ENCODE measurements at places on chromosomes 16 and 17. TPM values are rescaled to one million over a fixed set of nuclear protein-coding genes. Genes with fewer than 3 reads are reported as not detected.

DNA sequence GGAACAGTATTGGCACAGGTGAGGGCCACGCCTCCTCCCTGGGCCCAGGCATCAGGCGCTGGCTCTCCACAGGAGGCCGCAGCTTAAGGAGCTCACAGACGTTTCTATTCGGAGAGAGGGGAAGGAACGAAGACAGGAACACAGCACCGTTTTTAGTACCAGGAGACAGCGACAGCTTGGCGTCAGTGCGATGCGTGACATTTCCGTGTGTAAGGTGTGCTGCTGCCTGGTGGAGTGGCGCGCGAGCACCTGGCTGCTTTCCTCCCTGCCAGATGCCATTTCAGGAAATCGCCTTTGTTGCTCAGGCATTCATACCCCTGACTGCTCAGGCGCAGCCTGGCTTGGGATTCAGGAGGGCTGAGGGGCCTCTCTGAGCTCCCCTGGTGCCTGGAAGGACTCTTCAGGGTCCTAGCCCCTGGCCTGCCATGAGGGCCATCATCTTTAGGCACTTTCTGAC lies 367.5 kb downstream of the CPPED1 start:
- DNase-seq: no peak

Gene PABPN1L
- total RNA-seq: not detected

- DNase-seq: no peak
Measured at GRCh38 chr17:28759256-28759865, 15.6 kb downstream of the TRAF4 start.

Gene MT1X
- total RNA-seq: 30.8 TPM

Gene PRKCB
- 108 TPM for total RNA-seq

Gene ANKRD40CL
- not detected for total RNA-seq

DNA sequence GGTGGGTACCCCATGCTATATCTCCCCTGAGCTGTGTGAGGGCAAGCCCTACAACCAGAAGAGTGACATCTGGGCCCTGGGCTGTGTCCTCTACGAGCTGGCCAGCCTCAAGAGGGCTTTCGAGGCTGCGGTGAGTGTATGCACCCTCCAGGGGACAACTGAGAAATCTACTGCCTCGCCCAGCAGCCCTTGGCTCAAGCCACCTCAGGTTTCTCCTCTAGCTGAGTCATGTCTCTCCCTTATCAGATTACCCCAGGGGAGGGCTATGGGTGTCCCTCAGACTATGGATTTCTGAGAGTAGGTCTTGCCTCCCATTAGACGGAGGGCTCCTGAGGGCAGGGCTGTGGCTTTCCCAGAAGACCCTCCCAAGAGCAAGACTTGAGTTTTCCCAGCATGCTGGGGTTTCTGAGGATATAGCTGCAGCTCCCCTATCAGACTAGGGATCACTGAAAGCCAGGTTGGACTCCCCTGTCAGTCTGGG lies 6.7 kb downstream of the NEK8 start:
- DNase-seq: no peak

GRCh38 chr17:77509599-77509998 lies 368.8 kb downstream of the SEC14L1 start:
- no peak for DNase-seq

DNA sequence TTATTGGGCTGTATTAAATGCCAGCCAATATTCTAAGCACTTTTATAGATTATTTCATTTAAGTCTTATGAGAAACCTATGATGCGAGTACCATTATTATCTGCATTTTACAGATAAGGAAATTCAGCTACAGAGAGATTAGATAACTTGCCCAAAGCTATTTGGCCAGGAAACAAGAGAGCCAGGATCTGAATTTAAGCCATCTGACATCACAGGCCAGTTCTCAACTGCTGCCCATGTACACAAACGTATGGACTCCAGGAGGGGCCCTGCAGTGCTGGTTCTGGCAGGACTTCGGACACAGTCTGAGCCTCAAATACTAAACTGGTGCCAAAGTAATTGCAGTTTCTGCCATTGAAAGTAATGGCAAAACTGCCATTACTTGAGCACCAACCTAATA lies 40.2 kb downstream of the CPPED1 start:
- DNase-seq: no peak

- peak; percentile 54 for DNase-seq
Measured at GRCh38 chr17:81711814-81712467, at the start of gene SLC25A10. TSS of gene SLC25A10 (plus strand) at chr17:81712284. CDS start at chr17:81712427, 143 bp downstream.

Gene HAGHL
- 10.3 TPM for total RNA-seq

Gene KRTAP4-9
- not detected for total RNA-seq

Gene EFCAB13
- 13.4 TPM for total RNA-seq

GRCh38 chr16:15779664-15780351 lies 77.0 kb downstream of the MYH11 start:
- no peak for DNase-seq

DNA sequence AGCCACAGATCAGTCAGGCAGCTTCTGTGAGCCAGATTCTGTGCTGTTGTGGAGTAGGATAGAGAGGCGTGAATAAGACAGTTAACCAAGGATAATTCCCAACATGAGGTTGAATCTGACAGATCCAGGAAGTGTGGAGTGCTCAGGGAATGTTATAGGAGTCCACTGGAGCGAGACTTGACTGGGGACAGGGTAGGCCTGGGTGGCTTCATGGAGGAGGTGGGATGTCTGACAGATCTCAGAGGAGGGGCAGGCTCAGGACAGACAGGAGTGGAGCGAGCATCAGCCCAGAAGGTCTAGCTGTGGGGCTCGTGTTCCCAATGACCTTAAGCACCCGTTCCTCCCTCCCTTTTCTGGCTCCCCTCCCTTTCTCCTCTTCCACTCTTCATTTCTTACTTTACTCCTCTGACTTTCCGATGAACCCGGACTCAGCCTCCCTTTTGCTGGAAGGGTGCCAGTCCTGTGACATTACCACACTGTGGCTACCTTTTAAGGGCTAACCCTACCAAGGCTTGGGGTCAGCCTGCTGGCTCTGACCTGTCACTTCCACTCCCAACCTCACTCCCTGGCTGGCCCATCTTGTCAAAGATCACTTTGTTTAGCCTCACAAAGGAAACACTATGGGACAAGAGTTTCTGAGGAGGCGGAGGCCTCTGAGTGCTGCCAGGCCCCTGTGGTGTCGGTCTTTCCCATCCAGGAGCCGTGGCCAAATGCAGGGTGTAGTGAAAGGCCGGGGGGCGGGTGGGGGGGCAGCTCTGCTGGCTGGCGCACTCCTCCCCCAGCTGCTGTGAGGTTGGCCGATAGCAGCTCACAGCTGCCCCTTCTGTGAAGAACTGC lies 28.5 kb upstream of the EFCAB13 start:
- no peak for DNase-seq

DNA sequence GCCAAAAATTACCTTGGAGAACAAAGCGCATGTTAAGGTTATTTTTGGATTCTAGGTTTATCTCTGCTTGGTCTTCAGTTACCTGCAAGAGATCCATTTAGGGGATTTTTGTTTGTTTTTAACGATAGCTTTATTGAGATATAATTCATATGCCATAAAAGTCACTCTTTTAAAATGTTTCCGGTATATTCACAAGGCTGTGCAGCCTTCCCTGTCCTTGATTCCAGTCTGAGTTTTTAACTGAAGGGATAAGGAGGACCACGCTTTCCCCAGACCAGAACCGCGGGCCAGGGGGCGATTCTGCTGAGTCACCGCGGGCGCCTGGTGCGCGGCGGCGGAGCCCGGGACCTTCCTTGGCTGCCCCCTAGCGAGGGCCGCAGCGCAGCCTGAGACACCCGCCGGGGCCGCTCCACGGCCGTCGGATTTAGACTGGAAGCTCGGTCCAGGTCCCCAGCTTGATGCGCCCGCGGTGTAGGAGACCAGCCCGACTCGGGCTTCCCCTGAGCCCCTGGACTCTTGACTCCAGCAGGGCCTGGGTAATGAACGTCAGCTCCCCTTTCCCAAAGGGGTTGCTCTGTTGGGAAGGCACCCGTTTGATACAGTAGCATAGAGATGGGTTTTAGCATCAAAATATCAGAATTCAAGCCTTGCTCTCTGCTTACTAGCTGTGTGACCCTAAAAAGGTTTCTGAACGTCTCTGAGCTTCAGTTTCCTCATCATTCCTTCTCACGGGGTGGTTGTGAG lies 50.0 kb upstream of the STH start:
- DNase-seq: peak; percentile 41

GRCh38 chr16:55323637-55324271 lies at the start of gene IRX6:
TSS of gene IRX6 (plus strand) at chr16:55324203. CDS start at chr16:55325092, 889 bp downstream.
- DNase-seq: no peak

DNA sequence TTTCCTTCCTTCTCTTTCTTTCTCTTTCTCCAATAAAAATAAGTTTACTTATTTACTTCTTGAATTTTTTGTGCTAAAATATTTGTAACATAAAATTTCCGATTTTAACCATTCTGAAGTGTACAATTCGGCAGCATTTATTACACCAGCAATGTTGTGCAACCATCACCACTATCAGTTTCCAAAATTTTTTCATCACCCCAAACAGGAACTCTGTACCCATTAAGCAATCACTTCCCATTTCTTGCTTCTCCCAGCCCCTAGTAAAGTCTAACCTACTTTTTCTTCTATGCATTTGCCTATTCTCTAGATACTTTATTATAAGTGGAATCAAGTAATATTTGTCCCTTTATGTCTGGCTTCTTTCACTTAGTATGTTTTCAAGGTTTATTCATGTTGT lies 2.5 kb upstream of the HP start:
- DNase-seq: no peak

GRCh38 chr16:76345163-76345661 lies 68.0 kb downstream of the CNTNAP4 start:
- no peak for DNase-seq

GRCh38 chr17:57726213-57726790 lies 18.8 kb downstream of the CCDC182 start:
- no peak for DNase-seq

GRCh38 chr17:38606646-38607611 lies 1.2 kb upstream of the SRCIN1 start:
- DNase-seq: no peak

Gene RPL13
- total RNA-seq: 5,942 TPM

DNA sequence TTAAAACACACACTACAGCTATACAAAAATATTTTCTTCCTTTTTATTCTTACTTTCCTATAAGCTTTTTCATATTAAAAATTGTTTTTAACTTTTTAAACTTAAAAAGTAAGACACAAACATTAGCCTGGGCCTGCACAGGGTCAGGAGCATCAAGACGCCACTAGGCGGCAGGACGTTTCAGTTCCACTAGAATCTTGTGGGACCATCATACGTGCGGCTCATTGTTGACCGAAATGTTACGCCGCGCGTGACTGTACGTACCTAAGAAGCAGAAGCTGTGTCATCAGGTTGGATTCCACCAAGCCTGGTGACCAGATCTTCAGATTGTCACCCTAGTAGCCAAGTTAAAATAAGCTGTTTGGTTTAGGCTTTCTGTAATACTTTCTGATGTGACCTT lies 47.1 kb downstream of the USP10 start:
- DNase-seq: no peak

- peak; percentile 70 for DNase-seq
Measured at GRCh38 chr16:30382111-30382881, at the start of gene SEPTIN1. TSS of gene SEPTIN1 (minus strand) at chr16:30382561. CDS start at chr16:30382542, 19 bp downstream.

DNA sequence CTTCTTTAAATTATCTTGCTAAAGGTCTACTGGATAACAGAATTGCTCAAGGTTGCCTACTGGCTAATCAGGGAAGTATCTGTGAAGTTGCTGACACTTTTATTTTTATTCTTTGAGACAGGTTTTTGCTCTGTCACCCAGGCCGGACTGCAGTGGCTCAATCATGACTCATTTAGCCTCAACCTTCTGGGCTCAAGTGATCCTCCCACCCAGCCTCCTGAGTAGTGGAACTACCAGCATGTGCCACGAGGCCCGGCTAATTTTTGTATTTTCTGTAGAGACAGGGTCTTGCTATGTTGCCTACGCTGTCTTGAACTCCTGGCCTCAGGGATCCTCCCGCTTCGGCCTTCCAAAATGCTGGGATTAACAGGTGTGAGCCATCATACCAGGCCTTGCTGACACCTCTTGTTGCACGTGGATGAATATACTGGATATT lies 43.1 kb downstream of the GLG1 start:
- no peak for DNase-seq

DNA sequence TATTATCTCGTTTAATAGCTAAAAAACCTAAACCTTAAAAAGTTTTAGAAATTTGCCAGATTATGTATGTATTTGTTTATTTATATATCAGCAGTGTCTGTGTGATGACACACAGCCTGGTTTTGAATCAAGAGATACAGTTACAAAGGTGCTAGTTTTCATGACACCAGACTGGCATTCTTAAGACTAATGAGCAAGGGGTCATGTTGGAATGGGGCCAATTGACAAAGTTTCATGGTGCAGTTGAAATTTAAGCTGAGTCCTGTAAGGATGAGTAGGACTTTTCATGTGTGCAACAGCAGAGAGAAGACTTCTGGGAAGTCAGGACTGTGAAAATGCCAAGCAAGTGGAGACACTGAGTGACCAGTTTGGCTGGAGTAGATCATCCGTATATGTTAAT lies 3.2 kb upstream of the KRT10 start:
- DNase-seq: no peak

DNA sequence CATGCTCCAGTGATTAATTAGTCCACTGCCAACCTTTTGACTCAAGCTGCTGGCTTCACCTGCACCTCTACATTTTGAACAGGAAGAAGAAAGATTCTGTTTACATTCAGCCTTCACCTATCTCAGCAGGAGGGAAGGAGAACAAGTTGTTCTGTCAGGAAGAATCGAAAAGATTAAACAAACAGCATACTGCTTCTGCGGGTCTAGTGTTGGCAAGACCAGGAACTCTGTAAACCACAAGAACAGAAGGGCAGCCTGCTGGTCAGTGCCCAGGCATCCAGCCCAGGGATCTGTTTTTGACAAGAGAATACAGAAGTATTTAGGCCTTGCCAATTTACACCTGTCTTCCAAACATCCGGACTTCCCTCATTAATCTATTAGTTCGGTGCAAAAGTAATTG lies 189.7 kb downstream of the CHD9NB start:
- DNase-seq: no peak

DNA sequence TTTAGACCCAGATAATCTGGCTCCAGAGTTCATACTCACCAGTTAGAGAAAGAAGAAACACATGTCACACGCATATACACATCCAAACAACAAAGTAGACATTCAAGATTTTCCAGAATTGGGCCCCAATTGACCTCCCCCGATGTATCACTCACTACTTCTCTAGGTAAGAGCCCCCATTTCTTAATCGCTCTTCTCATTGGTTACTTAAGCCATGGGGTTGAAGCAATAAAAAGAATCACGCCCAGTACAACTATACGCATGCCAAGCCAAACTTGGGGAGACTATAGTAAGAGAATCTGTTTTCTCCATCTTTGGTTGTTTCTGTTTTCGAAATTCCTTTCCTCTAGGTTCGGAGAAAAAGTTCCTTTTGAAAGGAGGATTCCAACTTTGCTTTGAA lies 565 bp downstream of the DDX52 start:
- no peak for DNase-seq

DNA sequence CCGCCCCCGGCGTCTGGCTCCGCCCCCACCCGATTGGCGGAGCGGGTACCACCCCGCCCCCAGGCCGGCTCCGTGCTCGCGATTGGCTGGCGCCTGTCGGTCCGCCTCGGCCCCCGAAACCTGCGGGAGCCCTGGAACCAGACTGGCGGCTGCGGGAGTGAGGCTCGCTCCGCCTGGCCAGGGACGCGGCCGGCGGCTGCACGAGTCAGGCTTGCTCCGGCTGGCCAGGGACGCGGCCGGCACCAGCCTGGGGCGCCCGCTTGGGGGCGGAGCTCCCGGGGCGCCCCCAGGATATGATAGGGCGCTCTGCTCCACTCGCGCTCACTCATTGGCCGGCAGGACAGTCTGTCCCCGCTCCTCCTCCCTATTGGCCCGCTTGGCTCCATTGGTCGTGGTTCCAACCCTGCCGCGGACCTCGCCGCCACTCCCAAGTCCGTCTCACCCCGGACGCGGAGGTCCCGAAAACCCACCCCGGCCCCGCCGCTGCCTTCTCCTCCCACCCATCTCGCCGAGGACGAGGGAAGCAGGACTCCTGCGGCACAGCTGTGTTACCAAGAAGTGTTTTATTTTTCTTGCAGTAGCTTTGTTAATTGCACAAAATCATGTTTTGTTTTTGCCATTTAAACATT lies 340 bp upstream of the ROGDI start:
- peak; percentile 79 for DNase-seq
